H4 (cell line): ENCODE measurements at places on chromosomes 2 and 18.
A peak's percentile ranks its signal among the peaks of the same experiment; 100 is the strongest.

DNA sequence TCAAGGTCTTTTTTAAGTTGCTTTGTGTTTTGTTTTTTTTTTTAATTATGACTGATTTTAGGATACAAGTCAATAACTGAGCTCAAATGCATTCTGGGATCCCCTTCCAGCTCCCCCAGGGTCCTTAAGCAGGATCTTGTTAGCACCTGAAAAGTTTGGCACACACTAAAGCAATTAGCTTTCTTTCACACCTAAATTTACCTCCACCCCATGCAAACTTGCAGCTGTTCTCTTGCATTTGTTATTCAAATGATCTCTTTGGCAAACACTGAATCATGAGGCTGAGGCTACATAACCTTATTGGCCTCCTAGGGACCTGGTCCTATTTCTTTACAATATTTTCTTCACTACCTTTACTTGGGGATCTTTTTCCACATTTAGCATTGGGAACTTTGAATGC, 2026.1 kb upstream of the CELF4 start:
- no peak for DNase-seq

DNA sequence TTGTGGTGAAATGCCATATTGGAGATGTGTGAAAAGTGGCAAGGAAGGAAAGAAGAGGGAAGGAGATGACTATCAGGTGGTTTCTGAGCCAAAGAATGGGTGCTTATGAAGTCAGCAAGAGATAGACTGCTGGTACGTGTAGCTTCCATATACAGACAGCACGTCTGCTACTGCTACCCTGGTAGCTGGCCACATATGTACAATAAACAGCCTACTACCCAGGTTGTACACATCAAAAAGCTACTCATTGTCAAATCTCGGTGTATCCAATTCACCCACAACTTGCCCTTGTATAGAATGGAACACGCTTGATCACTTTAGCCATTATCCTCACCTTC, 761.8 kb downstream of the LRRTM4 start:
- DNase-seq = no peak

DNA sequence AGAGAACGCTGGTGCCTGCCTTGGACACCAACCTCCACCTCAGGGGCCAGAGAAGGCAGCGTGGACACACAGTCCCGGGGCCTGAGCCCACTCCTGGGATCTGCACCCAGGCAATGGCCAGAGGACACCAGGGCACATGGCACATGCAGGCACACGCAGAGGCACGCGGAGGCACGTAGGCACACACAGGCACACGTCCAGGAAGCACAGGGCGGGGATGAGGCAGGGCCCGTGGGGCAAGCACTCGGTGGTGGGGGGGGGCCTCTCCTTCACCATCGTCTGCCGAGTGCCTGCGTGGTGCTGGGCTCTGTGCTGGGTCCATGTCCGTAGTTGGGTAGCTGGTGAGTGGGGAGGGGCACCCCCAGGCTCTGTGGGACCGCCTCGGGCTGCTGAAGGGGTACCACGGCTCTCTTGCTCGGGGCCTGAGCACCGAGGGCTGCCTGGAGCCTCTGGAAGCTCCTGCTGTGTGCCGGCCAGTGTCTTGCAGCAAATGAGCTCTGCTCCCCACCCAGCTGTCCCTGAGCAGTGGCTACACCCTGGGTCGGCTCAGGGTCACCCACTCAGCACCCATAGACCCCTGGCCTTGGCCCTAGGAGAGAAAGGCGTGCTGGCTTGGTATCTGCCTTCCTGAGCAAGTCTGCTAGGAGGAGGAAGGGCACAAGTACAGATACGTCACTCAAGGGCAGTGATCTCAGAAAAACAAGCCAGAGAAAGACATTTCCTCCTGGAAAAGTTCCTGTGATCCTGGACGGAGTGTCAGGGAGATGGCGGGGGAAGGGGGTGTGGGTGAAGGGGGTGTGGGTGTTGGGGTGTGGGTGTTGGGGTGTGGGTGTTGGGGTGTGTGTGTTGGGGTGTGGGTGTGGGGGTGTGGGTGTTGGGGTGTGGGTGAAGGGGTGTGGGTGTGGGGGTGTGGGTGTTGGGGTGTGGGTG, 26.4 kb downstream of the RTP5 start:
- no peak for DNase-seq

GRCh38 chr2:54587171-54588016, 131.3 kb downstream of the SPTBN1 start:
- no peak for DNase-seq

GRCh38 chr2:231765496-231765929, 15.6 kb downstream of the PDE6D start:
- DNase-seq = no peak

DNA sequence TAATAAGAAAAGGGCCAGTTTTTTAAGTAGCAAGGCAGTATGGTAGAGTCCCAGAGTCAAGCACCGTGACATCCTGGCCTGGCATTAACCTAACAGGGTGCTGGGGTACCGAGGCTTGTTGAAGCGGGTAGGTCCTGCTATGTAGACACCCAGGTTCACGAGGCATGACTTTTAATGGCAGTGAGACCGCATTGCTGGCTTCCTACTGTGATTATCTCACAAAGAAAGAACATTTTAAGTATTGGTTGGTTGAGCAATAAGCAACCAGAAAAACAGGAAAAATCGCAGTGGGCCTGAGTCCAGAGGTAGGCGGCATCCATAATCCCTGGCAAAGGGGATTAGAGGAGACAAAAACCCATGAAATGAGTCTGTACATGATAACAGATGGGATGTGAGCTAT, 927.9 kb upstream of the ACVR2A start:
- no peak for DNase-seq

GRCh38 chr2:71500426-71501079, 47.2 kb downstream of the DYSF start:
- DNase-seq = no peak

DNA sequence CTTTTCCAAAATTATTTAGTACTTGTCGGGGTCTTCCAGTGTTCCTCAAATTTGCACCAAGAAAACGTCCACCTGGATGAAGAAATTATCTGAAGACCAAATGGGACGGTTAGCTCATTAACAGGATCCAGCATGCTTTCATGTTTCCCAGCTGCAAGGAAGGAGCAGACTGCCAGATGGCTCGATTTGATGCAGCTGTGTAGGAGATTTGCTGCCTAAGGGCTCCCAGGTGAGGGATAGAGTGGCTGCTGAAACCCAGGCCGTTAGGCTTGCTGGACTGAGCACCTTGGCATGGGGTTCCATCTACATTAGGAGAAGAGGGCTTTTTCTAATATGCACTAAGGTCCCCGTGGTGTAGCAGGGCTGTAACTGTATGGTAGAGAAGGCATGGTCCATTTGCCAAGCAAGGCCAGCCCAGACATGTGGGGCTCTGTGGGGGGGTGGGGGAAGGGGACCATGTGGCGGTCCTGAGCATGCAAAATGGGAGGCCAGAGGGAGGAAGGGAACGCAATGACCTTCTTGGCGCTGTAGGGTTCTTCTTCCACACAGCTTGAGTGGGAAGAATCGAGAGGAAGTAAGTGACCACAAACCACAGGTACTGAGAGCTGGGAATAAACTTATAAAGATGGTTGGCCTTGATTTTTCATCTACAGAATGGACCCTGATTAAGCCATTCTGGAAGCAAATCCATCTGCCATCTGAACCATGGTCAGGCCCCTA, 144.0 kb downstream of the TMEM163 start:
- DNase-seq = no peak

GRCh38 chr18:4636967-4637366, 181.9 kb upstream of the DLGAP1 start:
- peak; percentile 5 for DNase-seq

- peak; percentile 10 for DNase-seq
Observed at GRCh38 chr2:31729442-31730092, 148.8 kb upstream of the SRD5A2 start.

- DNase-seq = no peak
Observed at GRCh38 chr2:40395169-40396073, 56.5 kb downstream of the SLC8A1 start.

GRCh38 chr2:54704688-54705605, 18.5 kb upstream of the EML6 start:
- peak; percentile 52 for DNase-seq

DNA sequence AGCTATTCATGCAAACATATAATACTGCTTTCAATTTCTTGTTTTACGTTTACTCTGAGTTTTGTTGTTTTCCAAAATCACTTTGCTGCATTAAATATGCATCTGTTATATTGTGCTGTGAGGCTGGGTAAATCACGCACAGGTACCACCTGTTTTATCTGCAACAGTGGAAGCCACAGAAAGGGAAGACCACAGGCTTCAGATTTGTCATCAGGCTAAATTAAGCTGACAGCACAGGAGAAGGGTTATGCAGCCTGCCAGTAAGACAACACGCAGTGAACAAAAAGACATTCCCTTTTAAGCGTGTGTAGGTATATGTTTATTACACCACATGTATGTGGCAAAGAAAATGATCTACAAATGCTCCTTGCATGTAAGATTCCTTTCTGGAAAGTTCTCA, 38.2 kb downstream of the ZNF516 start:
- no peak for DNase-seq

DNA sequence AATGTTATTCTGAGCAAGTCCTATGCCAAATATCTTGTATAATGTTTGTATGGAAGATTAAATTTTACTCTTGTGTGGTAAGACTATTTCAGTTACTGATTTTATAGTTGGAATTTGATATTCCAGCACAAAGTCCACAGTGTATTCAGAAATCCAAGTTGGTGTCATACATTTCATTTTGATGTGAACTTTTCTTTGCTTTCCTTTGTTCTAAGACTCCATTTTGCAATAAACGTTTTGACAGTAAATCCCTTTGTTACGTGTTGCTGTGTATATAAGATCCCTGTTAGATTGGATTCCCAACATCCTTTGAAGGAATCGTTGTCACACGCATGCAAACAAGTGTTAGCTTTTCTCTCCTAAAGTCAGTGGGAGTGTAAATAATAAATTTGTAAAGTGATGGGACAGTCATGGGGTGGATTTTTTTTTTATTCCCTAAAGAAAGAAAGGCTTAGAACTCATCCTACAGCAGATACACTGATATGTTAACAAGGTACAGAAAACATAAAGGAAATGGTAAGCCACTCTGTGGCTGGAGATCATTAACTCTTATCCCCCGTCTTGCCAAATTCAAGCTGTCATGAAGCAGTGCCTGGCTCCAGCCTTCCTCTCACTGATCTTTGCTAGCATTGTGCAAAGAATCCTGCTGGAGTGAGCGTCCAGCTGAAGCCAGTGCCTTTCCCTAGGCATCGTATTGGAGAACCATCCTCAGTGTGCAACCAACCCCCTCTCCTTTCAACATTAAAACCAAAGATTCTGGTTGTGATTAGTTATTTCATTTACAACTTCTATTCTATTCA, 127.6 kb upstream of the CDCA7 start:
- no peak for DNase-seq

DNA sequence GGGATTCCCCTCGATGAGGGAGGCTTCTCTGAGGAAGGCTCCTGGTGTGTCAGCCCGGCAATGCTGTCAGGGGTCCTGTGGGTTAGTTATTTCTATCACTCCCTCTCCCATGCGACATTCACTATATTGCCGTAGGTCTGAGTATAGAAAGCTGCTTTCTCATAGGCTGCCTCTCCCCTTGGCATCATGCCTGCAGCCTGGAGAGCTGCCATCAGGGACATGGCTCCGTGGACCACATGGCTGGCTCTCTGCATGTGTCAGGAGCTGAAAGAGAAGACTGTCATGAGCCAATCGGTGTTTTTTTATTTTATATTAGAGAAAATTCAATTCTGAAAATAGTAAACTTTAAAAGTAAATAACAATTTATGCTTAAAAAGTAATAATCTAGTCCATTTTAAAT, 198.0 kb downstream of the CDH20 start:
- DNase-seq = peak; percentile 29

DNA sequence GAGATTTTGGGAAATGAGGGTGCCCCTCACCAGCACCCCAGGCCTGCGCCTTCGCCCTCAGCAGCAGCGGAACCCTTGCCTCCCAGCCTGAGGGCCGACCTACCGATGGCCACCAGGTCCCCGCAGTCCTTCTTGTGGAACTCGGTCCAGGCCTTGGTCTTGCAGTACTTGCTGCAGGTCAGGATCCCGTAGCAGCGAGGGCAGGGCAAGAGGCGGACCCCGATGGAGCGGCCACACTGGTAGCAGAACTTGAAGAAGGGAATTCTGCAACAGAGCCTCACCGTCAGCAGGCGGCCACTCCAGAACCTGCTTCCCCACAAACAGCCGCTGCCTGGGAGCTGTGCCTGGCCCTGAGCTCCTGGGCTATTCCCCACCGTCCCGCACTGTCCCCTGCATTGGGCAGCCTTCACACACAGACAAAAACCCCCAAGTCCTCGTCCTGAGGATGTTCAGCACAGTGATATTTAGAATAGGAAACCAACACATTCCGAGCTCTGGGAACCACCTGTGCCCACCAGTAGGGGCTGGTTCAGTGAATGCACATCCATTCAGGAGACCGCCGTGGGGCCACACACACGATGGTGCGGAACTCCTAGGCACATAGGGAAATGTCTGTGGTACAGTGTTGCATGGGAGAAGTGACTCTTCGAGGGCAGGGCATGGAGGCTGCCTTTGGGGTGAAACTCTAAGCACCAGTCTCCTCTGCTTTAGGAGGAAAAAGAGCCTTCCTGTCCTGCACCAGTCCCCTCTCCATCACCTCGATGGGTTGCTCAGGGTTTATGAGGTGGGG, 45.6 kb downstream of the GPC1 start:
- DNase-seq = no peak

GRCh38 chr2:31223749-31224148, 6.4 kb upstream of the CAPN14 start:
- DNase-seq = no peak

DNA sequence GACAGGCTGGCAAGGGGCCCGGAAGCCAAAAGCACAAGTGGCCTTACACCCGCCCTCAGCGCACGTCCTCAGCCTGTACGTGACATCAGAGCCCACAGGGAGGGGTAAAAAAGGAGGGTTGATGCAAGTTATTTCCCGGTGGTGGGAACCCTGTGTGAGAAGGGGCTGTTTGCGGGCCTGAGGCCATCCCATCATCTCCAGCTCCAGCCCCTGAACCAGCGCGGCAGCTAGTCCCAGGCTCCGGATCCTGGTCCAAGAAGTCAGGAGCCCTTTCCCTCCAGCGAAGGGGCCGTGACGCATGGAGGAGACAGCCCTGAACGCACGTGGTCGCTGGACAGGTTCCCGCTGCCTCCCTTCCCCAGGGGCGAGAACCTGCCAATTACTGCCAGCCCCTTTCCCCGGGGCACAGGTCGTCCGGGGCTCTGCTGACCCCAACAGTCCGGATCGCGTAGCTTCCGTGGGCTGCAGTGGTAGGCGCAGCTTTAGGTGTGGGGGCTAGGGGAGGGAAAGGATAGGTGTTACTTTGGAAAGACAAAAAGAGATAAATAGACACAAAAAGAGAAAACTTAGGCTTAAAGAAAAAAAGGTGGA, 1.3 kb upstream of the LRP2 start:
- no peak for DNase-seq
